ENCODE measurements at places on chromosomes 2 and 18.

GRCh38 chr2:121210691-121211090, 74.3 kb downstream of the TFCP2L1 start:
- peak; percentile 51 for ATAC-seq

DNA sequence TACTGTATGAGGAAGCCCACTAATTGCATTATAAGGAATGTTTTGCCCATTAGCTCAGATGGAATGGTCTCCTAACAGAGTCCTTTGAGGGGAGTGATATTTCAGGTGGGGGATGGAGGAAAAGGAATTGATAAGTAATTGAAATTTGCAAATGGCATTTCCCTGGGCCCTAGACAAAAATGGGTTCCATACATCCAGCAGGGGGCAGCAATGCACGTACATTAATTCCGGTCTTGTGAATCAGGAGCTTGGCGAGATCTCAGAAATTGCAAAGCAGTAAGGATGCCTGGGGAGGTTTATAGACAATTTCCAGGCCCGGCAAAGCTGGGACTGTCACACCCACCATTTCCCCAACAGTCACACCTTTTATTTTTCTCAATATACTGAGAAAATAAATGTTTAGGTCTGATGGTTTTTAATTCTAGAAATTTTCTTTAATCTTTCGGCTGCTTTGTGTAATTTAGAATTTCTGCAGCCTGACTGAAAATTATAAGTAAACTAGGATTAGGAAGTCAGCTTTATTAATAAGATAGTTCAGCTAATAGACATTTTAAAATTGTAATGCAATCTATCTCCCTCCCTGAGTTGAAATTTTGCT, 122.8 kb downstream of the LYPD1 start:
- ATAC-seq = peak; percentile 58

DNA sequence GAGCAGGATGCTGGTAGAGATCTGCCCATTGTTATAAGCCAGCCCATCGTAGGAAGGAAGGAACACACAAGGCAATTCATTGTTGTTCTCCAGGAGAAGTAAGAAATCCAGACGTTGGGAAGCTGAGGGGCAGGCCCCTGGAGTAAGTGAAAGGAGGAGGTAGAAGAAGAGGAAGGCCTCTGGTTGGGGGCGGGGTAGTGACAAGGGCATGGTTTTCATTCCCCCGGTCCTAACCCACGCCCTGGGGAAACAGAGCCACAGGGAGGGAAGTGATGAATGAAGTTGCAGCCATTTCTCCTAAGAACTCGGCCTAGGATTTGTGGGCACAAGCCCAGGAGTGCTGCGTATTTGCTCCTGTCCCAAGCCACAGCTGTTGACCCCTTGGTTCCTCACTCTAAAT, 18.0 kb downstream of the LBH start:
- ATAC-seq = no peak

DNA sequence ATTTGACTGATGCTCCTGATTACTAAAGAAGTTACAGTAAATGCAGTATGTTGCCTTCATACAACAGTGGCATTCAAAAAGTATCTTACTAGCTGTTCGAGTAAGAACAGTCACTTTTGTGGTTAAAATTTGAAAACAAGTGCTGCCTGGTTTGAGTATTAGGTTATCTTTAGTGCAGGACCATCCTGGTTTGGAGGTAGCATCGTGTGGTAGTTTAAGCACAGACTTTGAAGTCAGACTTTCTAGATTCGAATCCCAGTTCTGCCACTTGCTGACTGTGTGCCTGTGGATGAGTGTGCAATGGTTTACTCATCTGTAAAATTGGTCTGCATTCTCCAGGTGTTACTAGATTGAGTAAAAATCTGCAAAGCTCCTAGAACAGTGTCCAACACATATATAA, 96.8 kb downstream of the SGPP2 start:
- no peak for ATAC-seq

DNA sequence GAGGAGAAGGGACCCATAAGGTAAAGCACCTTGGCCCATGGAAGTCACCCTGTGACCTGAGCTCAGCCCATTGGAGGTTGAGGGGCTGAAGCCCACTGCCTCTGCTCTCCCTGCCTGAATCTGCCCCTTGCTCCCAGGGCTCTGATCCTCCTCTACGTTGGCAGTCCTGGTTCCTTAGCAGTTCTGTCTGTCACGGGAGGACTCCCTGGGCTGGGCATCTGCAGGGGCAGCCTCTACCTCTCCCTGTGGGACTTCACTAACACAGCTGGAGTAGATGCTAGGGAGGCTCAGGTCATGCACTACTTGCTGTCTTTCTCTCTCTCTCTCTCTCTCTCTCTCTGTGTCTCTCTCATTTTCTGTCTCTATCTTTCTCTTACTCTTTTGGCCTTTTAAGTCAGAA, 8.7 kb downstream of the GYPC start:
- ATAC-seq = no peak

DNA sequence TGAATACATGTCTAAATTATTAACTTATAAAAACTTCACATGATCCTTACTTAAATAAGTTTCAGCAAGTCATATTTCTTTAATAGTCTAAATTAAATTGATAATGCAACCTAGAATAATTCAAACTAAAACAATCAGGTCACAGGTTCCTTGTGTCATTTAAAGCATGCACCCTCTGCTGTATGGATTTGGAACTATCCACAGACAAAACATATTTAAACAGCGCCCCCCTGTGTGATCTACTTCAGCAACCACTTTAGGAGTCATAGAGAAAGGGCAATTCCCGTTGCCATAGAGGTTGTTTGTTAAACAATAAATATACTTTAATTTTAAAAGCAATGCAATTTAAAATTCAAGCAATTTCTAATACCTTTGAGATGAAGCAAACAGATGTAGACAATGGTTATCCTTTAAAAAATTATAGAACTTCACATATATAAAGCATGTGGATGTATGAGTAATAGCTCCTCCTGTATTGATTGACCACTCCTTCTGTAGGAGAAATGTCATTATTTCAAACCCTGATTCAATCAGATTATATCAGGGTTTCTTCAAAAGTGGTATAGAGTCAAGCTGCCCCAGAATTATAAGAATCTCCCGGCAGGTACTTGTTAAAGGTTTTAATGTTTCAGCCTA, 21.2 kb downstream of the GRB14 start:
- ATAC-seq = peak; percentile 79

DNA sequence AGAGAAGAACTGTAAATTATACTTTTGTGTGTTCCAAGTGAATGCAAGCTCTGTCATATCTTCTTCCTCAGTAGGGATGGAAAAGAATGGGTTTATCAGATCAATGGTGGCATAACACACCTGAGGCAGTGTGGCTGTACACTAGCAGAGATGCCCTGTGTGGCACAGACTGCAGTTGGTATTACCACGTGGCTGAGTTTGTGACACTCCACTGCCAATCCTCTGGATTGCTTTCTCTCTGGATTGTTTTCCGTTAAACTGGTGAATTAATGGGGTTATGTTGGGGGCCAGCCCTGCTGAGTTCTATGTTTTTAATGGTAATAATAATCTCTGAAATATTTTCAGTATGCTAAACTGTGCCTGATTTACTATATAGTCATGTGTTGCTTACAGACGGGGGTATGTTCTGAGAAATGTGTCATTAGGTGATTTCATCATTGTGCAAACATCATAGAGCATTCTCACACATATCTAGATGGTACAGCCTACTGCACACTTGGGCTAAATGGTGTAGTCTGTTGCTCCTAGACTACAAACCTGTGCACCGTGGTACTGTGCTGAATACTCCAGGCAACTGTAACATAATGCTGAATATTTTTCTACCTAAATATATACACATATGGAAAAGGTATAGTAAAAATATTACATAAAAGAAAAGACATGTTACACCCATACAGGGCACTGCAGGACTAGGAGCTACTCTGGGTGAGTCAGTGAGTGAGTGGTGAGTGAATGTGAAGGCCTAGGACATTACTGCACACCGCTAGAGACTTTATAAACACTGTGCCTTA, 84.7 kb upstream of the ST6GAL2 start:
- ATAC-seq = peak; percentile 56

DNA sequence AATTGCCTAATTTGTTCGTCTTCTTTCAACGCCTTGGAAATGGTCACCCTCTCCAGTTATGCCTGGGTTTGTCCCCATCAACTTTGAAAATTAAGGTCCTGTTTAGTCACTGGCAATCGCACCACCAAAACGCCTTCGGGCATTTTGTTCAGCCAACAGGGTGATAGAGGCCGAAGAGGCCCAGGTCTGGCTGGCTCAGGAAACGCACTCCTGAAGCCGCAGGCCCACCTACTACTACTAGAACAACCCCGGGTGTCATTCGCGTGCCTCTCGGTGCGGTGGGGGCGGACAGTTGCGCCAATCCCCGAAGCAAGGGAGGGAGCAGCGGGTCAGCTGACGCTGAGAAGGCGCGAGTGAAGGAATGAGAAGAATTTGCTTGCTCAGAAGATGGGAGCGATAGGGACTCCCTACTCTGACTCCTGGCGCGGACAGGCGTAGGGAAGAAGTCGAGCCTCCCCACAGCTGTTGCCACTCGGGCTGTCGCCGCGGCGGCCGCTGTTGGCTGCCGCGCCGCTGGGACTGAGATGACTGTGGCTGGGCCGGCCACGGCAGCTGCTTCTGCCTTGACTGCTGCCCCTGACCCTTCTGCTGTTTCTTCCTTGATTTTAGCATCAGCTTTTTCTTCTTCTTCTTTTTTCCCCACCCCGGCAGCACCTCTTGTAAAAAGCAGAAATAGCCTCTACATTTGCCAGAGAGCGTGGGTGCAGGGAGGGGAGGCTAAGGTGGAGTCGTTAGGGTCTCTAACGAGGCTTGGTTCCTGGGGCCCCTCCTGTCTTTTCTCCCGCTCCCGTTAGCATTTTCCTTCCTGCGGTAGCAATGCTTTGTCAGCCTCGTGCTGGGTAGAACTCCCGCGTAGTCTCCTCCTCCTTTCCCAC, 387.6 kb downstream of the FIGN start:
- ATAC-seq = peak; percentile 44

GRCh38 chr2:5617796-5618195, 74.4 kb upstream of the SOX11 start:
- no peak for ATAC-seq

GRCh38 chr2:223247136-223247535, 195.1 kb downstream of the KCNE4 start:
- no peak for ATAC-seq

GRCh38 chr18:34330308-34330707, 105.6 kb upstream of the NOL4 start:
- ATAC-seq = no peak

DNA sequence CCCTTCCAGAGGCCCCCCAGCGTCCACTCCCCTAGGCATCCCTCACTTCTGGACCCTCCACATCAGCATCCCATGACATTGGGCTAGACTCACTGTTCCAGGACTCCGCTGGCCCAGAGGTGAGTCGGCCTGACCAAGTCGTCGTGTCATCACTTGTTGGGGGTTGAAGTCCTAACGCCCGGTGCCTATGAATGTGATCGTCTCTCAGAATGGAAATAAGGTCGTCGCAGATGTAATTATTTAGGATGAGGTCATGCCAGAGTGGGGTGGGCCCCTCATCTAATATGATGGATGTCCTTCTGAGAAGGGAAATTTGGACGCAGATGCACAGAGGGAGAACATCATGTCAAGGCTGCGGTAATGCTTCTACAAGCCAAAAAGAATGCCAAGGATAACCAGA, 142.7 kb downstream of the AGAP1 start:
- ATAC-seq = no peak

GRCh38 chr2:131036269-131036668, 57.0 kb downstream of the FAM168B start:
- ATAC-seq = no peak

GRCh38 chr2:197207106-197207505, 103.5 kb downstream of the ANKRD44 start:
- ATAC-seq = no peak

GRCh38 chr2:133434959-133435668, 133.1 kb downstream of the NCKAP5 start:
- ATAC-seq = peak; percentile 95

- ATAC-seq = no peak
Measured at GRCh38 chr2:172021955-172022354, 22.2 kb downstream of the METAP1D start.

GRCh38 chr18:30487962-30488361, 554.6 kb downstream of the DSC3 start:
- ATAC-seq = no peak

- no peak for ATAC-seq
Measured at GRCh38 chr2:34402376-34402775, 803.3 kb upstream of the FAM98A start.

- no peak for ATAC-seq
Measured at GRCh38 chr2:49687918-49688317, 533.6 kb upstream of the FSHR start.

GRCh38 chr2:61922714-61923113, 17.2 kb downstream of the COMMD1 start:
- no peak for ATAC-seq

- no peak for ATAC-seq
Measured at GRCh38 chr2:158741625-158742024, 53.5 kb upstream of the DAPL1 start.

- no peak for ATAC-seq
Measured at GRCh38 chr2:181823405-181823804, 68.1 kb upstream of the ITPRID2 start.

DNA sequence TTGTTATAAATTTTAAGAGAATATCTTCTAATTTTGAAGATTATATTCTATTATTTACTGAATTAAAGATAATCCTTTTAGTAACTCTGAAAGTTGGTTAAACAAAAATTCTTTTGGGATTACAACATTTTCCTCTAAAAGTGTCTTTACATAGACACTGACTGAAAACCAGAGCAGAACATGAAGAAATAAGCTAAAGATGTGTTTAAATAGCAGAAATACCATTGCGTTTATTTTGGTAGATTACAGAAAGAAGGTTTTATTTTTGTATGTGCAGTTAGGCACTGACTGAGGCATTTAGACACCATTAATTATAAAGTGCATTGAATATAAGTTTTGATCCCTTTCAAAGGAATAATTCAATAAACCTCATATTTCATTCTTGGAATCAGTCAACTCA, 13.5 kb upstream of the NPC1 start:
- no peak for ATAC-seq

DNA sequence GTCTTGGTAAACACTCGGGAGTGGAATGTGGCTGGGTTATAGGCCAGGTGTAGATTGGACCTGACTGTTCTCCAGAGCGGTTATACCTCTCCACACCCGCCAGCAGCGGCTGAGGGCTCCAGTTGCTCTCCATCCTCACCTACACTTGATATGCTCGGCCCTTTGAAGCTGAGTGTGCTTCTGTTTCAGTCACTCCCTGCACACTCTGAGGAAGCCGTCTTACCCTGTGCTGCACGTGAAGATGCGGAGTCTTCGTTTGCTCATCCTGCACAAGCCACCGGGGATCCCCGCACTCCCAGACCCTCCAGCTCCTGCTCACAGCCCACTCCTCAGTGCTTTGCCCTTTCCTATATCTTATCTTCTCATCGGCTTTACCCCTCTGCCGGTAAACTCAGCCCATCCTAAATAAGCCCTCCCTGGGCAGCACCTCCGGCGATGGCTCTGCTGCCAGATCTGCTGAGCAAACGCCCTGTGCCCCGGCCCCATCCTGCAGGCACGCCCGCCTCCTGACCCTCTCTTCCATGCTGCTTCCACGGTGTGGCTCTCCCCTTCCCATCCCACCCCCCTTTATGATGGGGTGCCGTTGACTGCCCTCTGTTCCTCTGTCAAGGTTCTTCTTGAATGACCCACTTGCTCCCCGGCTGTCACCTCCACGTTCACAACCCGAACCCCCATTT, 47.3 kb upstream of the ODC1 start:
- ATAC-seq = no peak
